T-helper 1 cell (primary cell): ENCODE measurements at places on chromosomes 16 and 17.

DNA sequence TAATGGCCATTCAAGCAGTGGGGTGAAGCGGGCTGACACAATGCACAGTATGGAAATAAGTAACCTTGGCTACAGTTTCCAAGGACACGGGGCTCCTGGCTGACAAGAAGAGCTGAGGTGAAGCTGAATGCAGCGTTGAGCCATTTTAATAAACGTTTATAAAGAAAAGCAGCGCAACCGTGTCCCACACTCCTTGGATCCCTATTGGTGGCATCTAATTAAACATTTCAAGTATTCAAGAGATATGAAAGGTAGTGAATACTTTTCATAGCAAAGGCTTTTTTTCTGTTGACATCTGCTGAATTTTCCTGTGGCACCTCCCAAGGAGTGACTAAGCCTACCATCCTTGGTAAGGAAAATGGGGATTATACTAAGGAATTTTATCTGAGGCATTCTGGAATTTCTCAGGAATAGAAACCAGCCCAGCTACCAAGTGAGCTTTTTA, 26.5 kb downstream of the DUSP14 start:
- no peak for DNase-seq

DNA sequence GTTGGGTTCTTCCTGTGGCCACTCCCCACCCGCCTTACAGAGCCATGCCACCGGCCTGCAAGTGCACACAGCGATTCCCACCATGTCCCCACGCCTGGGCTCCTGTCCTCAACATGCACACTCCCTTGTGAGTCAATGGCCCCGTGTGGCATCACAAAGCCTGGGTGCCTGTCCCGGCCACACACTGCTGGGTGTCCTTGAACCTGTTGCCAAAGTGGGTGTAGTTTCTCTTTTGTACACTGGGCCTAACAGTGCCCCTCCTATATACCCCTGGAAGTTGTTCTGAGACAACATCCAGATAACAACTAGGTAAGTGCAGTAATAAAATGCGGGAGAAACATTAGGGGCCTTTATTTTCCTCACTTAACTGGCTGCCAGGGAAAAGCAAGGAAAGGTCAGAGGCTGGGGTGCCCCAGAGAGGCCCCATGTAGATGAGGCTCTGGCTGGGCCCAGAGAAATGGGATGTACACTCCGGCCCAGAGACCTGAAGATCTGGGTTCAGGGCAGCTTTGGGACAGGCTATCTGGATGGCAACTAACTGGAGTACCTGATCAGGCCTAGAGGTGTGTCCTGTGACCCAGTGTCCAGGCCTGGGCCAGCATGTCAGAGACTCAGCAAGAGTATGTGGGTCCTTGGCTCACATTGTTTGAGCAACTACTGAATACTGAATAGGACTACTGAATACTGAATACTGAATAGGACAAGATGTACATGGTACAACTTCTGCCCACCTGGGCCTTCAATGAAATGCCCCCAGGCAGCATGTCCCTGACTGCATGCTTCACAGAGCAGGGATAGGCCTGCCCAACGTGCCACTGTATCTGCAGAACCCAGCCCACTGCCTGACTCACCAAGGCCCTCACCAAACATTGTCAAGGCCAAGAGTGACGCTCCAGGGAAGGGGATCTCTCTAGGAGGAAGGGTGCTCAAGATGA, 8.3 kb downstream of the ABCC3 start:
- DNase-seq: no peak

GRCh38 chr16:69031877-69032301, 73.6 kb upstream of the HAS3 start:
- no peak for DNase-seq

- no peak for DNase-seq
Observed at GRCh38 chr17:35903451-35903850, 23.3 kb upstream of the CCL5 start.

DNA sequence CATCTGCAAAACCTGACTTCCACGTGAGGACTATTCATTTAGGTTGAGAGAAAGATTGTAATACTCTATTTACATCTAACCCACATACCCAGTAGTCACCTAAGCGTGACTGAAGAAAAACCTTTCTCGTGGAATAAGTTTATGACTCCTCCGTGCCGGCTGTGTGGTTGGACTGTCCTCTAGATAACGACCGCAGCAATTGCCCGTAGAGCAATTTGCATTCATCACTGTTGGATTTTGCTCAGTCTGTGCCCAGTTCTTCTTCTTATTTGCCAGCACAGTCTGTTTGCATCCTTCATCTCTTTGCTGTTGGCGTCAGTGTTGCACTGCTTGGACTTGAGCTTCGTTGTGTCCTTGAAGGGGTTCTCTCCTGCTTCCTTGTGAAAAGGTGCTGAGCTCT, 131.3 kb downstream of the CYB561 start:
- DNase-seq: no peak

DNA sequence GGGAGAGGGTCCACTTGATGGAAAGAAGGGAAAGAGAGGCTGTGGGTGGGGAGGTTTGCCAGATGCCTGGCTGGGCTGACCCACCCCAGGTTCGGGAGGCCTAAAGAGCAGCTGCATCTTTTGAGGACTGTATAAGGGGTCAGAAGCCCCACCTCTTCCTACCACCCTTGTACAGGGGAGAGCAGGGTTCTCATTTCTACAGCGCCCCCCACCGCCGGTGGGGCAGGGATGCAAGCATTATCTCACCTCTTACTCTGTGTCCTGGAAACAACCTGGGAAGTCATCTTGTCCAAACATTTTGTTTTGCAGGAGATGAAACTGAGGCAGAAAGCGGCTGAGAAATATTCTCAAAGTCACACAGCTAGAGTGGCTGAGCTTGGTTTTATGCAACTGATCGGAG, 22.5 kb upstream of the CCDC182 start:
- DNase-seq: no peak

DNA sequence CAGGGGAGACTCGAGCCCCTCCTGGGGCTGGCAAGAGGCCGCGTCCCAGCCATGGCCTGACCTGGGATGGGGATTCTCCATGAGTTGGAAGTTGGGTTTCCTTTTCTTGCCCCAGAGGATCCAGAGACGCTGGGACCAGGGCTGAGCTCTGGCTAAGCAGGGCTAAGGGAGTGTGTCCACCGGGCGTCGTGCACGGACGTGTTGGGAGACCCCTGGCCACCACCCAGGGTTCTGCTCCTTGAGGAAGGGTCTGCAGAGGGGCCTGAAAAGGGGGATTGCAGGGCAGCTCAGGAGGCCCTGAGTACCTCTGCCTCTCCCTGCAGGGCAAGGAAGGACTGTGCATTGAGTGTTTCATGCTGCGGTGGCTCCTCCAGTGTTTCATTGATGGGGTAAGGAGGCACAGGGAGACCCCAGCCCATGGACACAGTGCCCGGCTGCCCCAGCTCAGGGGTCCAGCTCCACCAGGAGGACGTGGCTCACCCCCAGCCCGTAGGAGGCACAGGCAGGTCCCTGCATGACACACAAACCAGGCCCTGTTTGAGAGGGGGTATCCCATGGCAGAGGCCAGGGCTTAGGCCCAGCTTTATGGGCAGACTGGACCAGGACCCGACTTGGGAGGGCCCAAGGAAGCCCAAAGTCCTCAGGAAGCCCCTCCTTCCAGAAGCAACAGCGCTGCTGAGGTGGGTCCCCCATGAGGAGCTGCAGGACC, 47.5 kb downstream of the USP22 start:
- no peak for DNase-seq

- no peak for DNase-seq
Observed at GRCh38 chr16:67150833-67151396, at the start of gene B3GNT9. Gene B3GNT9 (minus strand): TSS chr16:67150998. CDS start chr16:67150485, 513 bp downstream.

- DNase-seq: no peak
Observed at GRCh38 chr17:62164747-62165722, 100.0 kb upstream of the MED13 start.

DNA sequence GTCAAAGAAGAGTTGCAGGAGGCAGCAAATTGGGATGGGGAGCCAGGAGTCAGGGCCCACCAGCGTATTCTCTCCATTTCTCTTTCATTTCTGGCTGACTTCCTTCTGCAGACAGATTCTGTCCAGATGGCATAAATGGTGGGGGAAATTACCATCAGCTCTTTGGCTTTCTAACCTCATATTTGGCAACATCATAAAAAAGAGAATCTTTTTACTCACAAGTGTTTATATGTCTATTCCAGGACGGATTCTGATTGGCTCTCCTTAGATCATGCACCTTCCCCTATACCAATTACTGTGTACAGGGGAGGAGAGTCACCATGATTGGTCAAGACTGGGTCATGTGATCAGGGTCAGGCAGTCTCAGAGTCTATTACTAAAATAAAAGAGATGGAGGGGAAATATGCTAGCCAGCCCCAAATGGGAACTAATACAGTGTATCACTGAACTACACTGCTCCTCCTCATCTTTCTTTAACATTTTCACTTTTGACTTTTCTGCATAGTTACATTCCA, 537.1 kb upstream of the EEF2KMT start:
- no peak for DNase-seq

- no peak for DNase-seq
Observed at GRCh38 chr17:78823282-78824046, 17.1 kb downstream of the USP36 start.

DNA sequence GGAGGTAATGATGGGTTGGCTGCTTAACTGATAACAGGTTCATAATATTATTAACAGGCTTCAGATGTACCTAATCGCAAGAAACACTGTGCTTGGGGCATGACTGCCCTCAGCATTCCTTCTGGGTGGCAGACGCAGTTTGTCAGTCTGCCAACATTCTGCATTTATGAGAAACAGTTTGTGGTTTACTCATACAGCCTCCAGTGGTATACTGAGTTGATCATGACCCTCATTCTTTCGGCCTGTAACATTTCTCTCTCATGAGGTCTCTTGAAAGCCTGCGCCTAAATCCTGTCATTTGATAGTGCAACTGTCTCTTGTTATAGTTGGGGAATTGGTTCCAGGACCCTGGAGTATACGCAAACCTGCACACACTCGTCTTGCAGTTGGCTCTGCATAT, 4.9 kb upstream of the RUSF1 start:
- no peak for DNase-seq

GRCh38 chr17:62179525-62180161, 114.6 kb upstream of the MED13 start:
- no peak for DNase-seq
